ENCODE measurements at places on chromosomes 6 and 20.

GRCh38 chr6:159012201-159012600 is 12.2 kb upstream of the RSPH3 start:
- DNase-seq: no peak

DNA sequence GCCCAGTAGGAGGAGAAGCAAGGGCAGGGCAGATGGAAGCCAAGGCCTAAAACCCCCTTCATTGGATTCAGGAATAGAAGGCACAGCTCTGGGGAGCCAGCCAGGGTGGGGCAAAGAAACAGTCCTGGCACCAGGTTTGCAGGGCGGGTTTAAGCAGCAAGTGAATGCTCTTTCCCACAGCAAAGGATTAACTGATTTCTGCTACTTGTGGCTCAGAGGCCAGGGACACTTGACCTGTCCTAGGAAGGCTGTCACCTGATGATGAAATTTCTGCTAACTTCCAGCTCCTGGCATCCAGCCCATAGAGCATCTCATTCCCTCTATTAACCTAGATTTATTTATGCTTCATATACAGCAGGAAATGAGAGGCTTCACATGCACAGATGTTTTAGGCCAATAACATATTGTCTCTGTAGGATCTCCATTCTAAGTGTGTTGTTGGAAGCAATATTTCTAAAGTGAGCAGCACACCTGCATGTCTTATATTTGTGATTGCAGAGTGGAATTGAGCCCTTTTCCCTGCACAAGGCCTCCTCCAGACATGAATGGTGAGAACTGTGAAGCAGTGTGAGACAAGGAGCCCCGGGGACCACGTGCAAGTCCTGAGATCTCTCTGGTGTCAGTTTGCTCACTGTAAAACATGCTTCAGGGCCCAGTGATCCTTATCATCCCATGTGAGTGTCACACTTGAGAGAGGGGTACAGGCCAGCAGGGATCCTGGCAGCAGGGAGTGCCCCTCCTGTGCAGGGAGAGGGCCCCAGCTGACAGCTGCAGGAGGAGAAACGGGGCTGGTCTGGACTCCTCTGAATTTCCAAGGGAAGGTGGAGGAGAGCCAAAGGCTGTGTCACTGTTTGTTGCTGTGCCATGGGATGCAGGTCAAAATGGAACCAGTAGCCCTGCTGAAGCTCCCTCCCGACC is 41.1 kb upstream of the CST5 start:
- no peak for DNase-seq

- no peak for DNase-seq
These were observed 191.0 kb downstream of the QKI start for GRCh38 chr6:163605385-163606097.

GRCh38 chr20:38905375-38905774 is 20.8 kb upstream of the FAM83D start:
- no peak for DNase-seq

DNA sequence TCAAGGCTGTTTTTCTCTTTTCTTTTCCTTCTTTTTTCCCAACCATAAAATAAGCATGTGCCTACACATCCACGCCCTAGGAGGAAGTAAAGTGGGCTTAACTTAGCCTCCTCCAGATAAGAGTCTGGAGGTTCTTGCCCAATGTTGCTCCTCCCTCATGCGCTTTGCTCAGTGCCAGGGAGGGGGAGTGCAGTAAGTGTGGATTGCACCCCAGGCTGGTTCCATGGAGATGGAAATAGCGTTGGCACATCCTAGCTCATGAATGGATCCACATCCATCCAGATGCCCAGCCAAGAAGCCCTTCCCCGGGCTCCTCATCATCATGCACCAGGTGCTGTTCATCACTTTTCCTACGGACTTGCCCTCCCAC is 58.2 kb downstream of the NEDD9 start:
- DNase-seq: no peak

GRCh38 chr20:14142171-14142570 is 146.9 kb downstream of the MACROD2 start:
- DNase-seq: no peak

DNA sequence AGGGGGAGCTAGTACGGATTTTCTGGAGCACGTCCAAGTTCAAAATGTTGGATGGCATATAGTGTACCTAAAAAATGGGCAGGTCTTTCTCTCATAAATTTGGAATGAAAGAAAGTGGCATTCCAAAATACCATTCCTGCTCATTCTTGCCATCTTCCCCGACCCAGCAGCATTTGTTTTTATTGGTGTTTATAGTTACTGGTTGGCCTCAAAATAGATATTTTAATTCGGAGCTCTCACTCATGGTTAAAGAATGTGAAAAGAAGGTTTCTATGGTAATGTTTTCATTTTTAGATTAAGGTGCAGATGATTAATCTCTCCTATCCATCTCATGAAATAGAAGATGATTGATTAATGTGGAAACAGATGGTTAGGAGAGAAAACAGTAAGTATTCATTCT is 204.5 kb downstream of the HIVEP2 start:
- no peak for DNase-seq

DNA sequence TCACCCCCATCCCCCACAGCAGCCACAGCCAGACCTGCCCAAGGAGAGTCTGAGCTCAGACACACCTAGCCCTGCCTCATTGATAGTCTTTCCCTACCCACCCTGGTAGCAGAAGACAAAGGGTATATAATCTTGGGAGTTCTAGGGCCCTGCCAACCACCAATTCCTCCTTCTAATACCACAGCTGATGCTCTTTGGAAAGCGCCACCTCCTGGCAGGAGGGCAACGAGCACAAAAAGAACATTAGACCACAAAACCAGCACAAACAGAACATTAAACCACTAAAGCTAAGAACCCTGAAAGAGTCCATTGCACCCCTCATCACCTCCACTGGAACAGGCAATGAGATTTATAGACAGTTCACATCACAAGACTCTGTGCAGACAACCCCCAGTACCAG is 195.8 kb upstream of the FUT9 start:
- DNase-seq: no peak

DNA sequence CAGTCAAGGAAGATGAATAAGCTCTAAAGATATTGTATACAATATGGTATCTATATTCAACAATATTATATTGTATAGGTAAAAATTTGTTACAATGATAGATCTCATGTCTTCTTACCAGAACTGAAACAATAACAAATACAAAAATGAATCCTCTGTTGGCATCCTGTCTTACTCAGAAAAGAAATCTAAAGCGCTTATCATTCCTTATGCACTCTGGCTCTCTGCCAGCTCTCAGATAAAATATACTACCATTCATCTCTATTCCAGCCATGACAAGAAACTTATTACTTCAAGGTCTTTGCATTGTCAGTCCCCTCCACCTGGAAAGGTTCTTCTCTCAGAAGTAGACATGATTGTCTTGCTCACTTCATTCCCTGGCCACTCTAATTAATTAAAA is 138.6 kb downstream of the THEMIS start:
- no peak for DNase-seq

- no peak for DNase-seq
These were observed 21.0 kb downstream of the CST7 start for GRCh38 chr20:24970030-24970553.

DNA sequence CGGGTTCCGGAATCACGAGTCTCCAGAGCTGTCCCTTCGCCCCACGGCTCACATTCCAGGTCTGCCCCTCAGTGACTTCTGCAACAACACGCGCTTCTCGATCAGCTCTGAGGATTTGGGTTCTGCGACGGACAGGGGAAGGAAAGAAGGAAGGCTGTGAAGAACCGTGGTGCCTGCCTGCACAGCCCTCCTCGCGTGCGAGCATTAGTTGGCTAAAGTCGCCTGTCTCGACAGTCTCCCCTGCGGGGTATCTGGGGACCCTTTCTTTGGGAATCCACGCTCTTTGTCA is 23.1 kb downstream of the VPS52 start:
- no peak for DNase-seq

GRCh38 chr20:50273601-50274491 is 83.2 kb downstream of the CEBPB start:
- DNase-seq: no peak

GRCh38 chr6:9455864-9456658 is 958.8 kb downstream of the TFAP2A start:
- DNase-seq: no peak

- no peak for DNase-seq
These were observed 905 bp downstream of the RARS2 start for GRCh38 chr6:87588756-87589407.

GRCh38 chr6:3987576-3987975 is 91.4 kb downstream of the FAM217A start:
- no peak for DNase-seq

DNA sequence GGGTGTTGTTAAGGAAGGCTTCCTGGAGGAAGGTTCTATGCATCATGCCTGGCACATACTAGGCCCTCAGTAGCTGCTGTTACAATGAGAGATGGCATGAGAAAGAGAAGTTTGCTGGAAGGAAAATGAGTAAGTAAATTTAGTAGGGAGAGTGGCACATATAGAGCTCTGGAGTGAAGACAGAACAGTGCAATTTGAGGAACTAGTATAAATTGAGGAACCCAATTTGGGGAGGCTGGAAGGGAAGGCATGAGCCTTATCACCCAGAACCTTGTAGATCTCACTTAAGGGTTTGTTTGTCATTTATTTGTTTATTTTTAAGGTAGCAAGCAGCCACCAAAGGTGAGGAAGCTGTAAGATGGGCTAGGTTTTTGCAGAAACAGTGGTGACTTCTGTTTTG is 87.1 kb upstream of the SCGN start:
- no peak for DNase-seq

DNA sequence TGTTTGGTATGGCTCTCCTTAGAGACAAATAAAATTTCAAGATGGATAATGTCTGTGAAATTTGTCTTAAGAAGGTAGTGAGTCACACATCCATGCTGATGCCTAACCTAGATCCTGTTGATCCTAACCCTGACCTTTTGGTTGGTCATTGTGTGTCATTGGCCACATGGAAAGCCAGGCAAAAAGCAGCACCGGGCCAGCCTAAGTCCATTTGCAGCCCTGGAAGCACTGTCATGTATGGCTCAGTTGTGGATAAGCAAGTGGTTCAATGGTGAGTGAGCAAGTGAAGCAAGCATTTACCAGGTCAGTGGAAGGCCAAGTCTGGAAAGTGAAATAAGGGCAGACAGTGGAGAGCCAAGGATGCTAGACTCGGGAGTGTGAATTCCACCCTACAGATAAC is 12.1 kb upstream of the XRN2 start:
- DNase-seq: no peak

DNA sequence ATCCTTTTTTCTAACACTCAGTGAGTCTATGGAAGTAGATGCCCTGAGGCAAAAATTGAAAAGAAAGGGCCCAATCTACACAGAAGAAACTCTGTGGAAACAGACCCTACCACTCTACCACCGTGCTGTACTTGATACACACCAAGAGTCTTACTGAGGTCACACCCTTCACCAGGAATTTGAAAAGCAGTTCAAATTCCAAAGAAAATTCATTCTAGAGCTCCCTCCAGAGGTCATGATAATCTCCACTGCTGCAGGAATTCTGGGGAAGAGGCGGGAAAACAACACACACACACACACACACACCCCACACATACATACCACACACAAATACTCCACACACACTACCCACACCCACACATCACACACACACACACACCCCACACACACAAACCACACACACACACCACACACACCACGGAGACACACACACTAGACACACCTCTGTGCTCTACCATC is 336.8 kb downstream of the HDGFL1 start:
- no peak for DNase-seq

- DNase-seq: no peak
These were observed 32.3 kb upstream of the KIFC1 start for GRCh38 chr6:33359331-33359730.

DNA sequence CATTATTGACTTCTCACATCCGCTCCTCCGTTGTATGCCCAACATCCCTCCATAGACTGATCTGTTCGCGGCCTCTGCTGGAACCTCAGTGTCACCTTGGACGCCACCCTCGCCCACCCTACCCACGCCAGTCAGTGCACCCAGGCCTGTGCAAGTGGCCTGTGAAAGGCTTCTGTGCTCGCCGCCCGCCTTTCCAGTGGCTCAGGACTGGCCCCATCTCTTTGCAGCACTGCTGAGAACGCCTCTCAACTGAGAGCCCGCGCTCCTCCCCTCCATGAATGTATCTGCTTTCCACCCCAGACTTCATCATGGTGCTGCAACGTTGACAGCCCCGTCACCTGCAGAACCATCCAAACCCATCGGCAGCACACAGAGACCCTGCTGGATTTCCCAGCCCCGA is 227.3 kb upstream of the QKI start:
- no peak for DNase-seq

DNA sequence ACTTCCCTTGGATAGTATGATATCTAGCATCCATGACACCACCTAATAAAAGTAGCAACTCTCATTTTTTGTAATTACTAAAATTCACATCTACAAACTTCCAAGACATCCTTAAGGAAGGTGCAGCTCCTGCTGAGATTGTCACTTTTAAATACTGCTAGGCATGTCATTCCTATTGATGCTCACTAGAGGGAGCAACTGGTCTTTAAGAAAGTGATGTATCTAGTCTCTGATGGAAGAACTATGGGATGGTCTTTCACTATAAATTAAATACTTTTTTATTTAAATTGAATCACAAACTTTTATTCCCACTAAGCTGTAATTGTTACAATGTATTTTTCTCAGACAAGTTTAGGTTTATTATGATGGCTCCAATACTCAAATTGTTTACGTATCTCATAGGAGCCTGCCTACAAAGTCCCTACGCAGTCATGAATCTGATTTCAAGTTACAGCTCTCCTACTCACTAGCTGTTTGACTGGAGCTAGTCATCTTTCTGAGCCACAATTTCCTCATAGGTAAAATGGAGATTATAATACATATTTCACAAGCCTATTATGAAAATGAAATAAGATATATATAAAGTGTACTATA is 8.1 kb upstream of the TSPYL1 start:
- no peak for DNase-seq

GRCh38 chr20:41862476-41862875 is 244.3 kb upstream of the CHD6 start:
- no peak for DNase-seq

- peak; percentile 49 for DNase-seq
These were observed 19.0 kb downstream of the PXDC1 start for GRCh38 chr6:3732345-3733141.

DNA sequence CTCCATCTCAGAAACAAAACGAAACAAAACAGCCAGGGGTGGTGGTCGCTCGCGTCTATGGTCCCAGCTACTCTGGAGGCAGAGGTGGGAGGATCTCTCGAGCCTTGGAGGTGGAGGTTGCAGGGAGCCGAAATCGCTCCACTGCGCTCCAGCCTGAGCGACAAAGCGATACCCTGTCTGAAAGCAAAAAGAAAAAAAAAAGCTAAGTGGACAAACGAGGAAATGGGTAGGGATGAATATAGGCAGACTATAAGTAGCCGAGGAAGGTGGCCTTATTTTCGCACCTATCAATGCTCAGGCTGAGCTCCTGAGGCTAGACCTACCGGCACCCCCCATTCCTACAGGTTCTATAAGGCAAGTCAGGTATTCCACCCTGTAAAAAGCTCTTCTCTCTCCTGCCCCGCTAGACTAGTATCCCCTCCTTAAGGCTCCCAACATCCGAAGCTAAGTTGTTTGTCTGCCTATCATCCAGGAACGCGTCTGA is 650 bp upstream of the CASP8AP2 start:
- DNase-seq: no peak

- DNase-seq: no peak
These were observed 45.5 kb upstream of the RNF146 start for GRCh38 chr6:127221201-127221600.

GRCh38 chr6:17831135-17831534 is 124.4 kb upstream of the NUP153 start:
- DNase-seq: no peak

- DNase-seq: no peak
These were observed 45.2 kb upstream of the PAK5 start for GRCh38 chr20:9884061-9884460.

- DNase-seq: no peak
These were observed 6.2 kb downstream of the EYA2 start for GRCh38 chr20:46900826-46901225.

- no peak for DNase-seq
These were observed 791.1 kb downstream of the MAFB start for GRCh38 chr20:39897781-39898466.
